ENCODE measurements at places on chromosomes 12 and 14. TPM values are rescaled to one million over a fixed set of nuclear protein-coding genes. Genes with fewer than 3 reads are reported as not detected.

Gene KCTD10
- total RNA-seq, result 35.0 TPM

Gene INHBE
- not detected for total RNA-seq

Gene SNAPC1
- total RNA-seq, result 5.5 TPM

Gene RNF212B
- total RNA-seq, result not detected

DNA sequence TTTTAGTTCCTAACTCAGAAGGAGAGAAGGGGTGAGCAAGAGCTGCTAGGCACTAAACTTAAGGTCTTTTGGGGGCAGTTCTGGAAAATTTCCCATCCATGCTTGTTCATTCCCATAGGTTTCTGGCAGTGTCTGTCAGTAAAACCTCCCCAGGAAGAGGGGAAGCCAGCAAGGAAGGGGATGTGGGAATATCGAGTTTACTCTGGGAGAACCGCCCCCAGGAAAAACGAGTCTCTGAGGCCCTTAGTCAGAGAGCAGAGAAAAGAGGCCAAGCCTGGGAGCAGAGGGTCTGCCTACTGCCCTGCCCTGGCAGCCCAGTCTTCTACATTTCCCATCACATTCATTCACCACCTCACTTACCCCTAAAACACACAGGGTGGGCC lies 55.9 kb downstream of the TMCC3 start:
- no peak for DNase-seq

- DNase-seq, result no peak
Measured at GRCh38 chr12:50613463-50613862, 108.7 kb downstream of the DIP2B start.
